ENCODE measurements at places on chromosomes 11 and 22. TPM values are rescaled to one million over a fixed set of nuclear protein-coding genes. Genes with fewer than 3 reads are reported as not detected.

The OR5W2 gene
- not detected for polyA plus RNA-seq

DNA sequence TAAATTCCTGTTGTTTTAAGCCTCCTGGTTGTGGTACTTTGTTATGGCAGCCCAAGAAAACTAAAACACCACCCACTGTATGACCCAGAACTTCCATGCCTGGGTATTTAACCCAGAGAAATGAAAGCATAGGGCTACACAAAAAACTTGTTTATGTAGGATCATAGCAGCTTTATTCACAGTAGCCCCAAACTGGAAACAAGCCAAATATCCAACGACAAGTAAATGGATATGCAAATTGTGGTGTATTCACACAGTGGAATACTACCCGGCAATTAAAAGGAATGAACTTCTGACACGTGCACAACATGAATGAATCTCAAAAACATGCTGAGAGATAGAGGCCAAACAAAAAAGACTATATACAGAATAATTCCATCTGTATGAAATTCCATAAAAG lies 62.2 kb upstream of the NAV2 start:
- no peak for DNase-seq

GRCh38 chr11:12745787-12746186 lies 71.6 kb downstream of the TEAD1 start:
- DNase-seq, result no peak

- no peak for DNase-seq
Observed at GRCh38 chr11:15969281-15969680, 387.1 kb downstream of the SOX6 start.

GRCh38 chr22:24976442-24977218 lies 24.1 kb downstream of the KIAA1671 start:
- no peak for DNase-seq

DNA sequence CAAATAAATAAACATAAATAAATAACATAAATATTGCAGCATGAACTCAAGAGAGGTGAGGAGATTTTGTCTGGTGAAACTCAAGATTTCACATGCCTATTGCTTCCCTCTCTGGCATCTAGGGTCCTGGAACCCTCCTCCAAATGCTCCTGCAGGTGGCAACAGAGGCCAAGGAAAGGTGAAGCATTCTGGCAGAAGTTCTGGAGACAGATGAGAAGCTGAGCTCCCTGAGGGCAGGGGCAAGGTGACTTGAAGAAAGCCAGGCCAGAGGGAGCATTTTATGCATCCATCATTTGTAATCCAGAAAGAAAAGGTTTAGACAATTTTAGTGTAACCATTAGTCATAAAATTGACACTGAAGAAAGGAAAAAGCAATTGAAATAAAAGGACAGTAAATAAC lies 64.9 kb downstream of the ENDOD1 start:
- DNase-seq, result no peak

DNA sequence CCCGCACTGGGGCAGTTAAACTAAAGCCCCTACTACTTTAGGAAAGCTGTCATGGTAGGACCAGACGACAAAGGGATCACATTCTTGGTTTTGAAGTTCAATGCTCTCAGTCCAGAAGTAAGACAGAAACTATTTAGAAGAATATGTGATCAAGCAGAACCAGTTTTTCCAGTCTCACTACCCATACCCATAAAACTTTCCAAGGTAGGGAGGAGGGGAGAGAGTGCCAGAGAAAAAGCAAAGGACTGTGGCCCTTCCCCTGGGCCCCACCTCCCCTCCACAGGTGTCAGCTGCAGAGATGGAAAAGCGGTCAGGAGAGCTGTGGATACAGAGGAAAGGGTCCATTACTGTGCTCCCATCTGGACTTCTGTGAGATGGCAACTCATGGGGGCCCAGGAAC lies 587.1 kb downstream of the SOX6 start:
- DNase-seq, result no peak
